Astrocyte of the cerebellum (primary cell): ENCODE measurements at places on chromosomes 1 and 21.

GRCh38 chr1:114746450-114747121 lies 11.2 kb downstream of the CSDE1 start:
- DNase-seq = no peak

DNA sequence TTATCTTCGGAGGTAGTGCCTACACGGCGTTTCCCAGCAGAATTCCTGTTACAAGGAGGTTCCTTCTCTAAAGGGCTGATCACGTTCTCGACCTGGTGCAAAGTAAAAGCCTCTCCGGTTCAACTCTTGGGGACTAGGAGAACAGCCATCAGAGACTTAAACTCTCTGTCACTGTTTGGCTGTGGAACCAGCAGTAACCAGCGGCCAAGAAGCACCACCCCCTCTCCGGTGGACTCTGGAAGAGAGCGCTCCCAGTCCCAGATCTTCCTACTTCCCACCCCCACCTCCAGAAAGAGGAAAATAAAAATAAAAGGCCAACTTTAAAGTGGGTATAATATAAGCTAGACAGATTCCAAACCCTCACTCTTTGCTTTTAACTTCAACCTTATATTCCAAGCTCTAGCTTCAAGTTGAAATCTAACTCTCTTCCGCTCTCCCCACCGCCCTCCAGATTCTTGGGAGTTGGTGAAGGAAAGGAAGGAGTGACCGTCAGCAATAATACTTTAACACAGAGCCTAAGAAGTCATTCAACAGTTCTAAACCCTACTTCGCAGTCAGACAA lies 2.9 kb downstream of the BRINP3 start:
- DNase-seq = no peak

GRCh38 chr1:86466109-86466844 lies 2.5 kb upstream of the CLCA1 start:
- DNase-seq = no peak

DNA sequence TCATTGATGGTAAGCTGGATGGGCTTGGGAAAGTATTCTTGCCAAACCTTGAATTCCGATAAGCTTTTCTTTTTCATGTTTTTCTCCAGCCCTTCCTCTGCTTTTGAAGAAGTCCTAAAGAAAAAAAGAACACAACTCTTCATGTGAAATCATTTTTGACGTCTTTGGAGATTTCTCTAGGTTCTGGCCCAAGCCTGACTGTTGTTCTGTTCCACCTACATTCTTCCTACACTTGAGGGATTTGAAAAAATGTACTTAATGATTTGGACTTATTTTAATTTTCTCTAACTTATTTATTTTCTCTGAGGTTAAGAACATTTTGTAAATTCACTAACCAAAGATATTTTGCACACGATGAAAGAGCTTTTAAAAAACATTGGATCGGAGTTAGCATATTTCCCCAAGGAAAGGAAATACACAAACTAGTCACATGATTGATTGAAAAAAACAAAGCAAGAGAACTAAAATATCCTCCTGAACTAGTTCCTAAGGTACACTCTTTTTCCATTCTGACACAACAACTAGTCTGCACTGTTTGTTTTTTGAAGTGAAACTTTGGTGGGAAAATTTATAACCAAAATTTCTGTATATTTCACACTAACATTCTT lies 82.3 kb downstream of the LTN1 start:
- DNase-seq = no peak

GRCh38 chr1:38727684-38728584 lies 131.6 kb downstream of the RRAGC start:
- DNase-seq = peak; percentile 72

DNA sequence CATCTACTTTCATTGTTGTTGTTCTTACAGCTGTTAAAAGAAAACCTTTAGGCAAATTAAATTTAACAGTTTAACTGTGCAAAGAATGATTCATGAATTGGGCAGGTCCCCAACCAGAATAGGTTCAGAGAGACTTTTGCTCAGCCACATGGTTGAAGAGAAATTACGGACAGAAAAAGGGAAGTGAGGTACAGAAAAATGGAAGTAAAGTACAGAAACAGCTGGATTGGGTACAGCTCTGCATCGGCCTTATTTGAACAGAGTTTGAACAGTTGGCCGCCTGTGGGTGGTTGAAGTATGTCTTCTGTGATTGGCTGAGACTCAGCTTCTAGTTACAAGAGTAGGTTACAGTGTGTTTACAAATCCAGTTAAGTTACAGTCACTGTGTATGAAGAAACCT lies 210.1 kb downstream of the FGGY start:
- no peak for DNase-seq

DNA sequence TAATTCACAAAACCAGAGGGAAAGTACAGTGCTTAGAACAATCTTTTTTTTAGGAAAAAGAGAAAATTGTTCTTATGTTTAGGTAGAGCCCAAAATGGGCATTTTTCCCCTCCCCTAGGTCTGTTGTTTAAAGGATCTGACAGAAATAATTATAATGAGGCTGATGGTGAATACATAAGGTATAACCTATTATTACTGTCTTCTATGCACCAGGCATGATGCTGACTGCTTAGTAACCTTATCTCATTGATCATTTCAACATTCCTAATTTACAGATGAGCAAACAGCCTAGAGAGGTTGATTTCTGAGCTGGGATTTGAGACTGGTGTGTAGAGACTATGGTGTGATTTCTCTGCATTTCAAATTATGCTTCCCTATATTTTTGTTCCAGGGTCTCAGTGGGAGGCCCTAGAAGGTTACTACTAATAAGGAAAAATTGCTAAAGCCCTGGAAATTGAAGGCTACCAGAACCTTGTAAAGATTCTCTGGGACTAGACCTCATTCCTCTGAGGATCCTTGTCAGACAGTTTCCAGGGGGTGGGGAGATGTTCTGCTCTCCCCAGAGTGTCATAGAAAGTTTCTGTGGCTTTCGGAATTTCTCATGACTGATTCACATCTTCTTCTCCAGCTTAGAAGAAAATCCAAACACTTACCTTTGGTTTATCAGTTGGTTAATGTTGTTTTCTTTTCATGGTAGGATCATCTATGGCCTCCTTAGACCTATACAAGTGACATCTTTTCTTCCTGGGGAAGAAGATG lies 44.9 kb downstream of the ROR1 start:
- DNase-seq = no peak

DNA sequence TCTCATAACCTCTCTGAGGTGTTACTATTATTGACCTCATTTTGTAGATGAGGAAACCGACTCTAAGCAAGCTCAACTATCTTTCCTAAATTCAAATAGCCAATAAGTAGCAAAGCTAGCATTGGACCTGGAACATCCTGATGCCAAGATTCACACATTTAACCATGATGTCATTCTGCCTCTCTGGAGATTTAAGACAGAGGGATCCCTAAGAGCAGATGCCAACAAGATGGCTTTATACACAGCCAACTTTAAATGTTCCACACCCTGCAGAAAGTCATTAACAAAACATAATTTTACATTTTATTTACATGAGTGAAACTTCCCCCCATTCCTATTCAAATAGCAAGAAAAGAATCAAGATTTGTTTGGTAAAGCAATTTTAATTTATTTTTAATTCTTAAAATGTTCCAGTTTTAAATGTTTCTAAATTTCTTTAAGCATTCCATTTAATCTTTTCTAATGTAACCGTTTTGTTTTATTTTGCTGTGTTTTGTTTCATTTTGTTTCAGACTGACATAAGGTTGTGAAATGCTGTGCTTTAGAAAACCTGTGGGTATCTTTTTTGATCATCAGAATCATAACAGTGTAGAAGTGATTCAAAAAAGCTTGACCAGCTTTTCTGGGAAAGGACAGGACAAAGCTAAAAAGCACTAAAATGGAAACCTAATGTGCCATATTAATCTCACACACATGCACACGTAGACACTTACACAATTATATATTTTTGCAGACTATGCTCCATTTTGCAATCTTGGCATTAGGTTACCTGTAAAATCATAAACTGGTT lies 7.6 kb upstream of the VAV3 start:
- DNase-seq = no peak

- no peak for DNase-seq
Measured at GRCh38 chr1:180020017-180020416, 65.4 kb downstream of the CEP350 start.

DNA sequence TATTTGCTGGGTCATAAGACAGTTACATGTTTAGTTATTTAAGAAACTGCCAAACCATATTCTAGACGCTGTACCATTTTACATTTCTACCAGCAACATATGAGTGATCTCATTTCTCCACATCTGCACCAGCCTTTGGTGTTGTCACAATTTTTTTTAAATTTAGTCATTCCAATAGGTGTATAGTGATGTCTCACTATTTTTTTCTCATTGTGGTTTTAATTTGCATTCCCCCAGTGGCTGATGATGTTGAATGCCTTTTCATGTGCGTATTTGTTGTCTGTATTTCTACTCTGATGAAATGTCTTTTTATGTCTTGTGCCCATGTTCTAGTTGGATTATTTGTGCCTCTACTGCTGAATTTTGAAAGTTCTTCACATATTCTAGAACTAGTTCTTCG lies 38.4 kb downstream of the NFASC start:
- no peak for DNase-seq

- no peak for DNase-seq
Measured at GRCh38 chr1:230565141-230565540, 77.1 kb upstream of the COG2 start.

DNA sequence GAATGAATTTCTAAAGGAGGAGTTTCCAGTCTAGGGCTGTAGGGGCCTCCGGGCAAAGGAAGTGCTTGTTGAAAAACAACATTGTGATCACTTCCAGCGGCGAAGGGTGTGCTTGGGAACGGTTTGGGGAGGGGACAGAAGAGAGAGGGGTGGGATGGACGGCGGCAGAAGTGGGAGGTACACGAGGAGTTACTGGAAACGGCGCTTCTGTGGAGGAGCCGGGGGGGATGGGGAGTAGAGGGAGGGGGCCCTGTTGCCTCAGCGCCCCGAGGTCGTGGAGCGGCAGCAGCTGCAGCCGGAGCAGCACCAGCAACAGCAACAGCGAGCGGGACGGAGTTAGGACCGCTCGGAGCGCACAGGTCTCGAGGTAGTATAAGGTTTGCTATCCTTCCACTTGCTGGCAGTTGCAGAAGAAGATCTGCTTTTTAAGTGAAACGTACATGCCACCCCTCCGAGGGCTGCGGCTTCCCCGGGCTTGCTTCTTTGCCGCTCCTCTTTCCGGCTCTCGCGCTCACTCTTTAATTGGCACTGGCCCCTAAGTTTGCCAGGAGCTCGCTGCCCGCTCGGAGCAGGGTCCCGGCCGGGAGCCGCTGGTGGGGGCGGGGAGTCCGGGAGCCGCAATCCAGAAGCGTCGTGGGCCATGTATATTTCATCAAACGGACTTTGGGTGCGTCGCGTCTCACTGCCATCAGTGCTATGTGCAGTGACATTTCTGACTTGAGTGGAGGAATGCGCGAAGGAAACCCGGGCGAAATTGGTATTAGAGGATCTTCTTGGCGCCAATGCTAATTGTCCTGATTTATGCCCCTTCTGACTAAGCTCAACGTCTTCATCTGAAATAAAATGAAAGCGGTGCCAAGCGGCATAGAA lies 771 bp upstream of the NTNG1 start:
- peak; percentile 26 for DNase-seq

GRCh38 chr1:193229136-193229535 lies 42.7 kb upstream of the B3GALT2 start:
- no peak for DNase-seq

DNA sequence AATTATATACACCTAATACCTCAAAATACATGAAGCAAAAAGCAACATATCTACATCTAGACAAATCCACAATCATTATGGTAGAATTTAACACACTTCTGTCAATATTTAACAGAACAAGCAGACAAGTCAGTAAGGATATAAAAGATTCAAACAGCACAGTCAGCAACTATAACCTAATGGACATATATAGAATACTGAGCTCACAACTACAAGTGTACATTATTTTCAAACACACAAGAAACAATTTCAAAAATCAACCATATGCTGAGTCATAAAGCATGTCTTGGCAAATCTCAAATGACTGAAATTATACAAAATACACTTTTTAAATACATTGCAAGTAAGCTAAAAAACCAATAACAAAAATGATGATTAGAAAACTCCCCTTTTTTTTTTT lies 178.0 kb downstream of the TOMM20 start:
- no peak for DNase-seq

GRCh38 chr1:44587796-44588460 lies 86.4 kb downstream of the TMEM53 start:
- DNase-seq = no peak

DNA sequence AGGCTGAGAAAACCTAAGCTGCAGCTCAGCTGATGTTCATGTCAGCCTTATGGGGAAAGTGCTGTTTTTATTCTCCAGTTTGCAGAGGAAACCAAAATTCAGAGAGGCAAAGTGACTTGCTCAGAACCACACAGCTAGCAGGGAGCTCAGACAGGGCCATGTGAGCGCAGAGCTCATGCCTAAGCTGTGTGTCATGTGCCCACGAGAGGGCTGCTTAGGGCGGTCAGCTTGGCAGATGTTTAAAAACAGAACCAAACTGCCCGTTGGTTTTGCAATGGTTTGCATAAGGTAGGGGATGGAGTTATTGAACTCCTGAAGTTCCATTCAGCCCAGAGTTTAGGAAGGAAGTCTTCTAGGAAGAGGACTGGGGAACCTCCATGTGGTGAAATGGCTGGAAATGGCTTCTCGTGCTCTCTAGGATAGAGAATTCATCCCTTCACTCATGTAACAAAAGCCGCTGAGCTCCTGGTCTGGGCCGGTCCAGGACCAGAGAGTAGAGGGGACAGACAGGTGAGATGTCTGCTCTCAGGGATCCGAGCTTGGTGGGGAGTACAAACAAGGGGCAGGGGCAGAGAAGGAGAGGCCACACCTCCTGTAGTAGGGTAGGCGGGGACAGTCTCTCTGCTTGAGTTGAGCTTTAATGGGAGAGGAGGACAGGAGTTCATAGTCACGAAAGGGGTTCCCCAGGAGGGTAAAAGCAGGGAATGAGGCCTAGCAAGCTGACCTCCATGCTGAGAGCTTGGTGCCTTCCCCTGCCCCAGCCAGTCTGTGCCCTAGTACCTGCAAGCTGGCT lies 46.9 kb downstream of the ARHGEF10L start:
- peak; percentile 34 for DNase-seq

GRCh38 chr1:25501235-25502058 lies 42.0 kb upstream of the LDLRAP1 start:
- DNase-seq = no peak

DNA sequence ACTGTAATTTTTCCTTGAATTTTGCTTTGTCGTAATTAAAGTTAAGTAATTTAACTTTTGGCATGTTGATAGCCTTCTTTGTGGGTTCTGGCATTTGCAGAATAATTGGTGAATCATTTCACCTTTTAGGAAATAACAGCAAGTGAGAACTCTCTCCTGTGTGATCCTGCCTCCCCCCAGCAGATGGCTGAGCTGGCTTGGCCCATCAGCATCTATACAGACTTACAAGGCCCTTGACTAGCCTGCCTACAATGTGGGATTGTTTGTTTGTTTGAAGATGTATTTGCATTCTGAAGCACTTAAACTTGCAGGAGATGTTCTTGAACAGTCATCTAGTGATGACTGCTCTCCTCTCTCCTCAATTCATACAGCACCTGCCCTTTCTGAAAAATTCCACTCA lies 55.9 kb downstream of the MACO1 start:
- DNase-seq = peak; percentile 18
